ENCODE measurements at places on chromosomes 3 and 15.

GRCh38 chr3:168801794-168802193, 706.1 kb upstream of the GOLIM4 start:
- DNase-seq = no peak

GRCh38 chr3:106438887-106439286, 570.1 kb upstream of the CBLB start:
- no peak for DNase-seq

- no peak for DNase-seq
These were observed 996 bp upstream of the SLC28A1 start for GRCh38 chr15:84883466-84883865.

GRCh38 chr15:36251450-36251849, 328.0 kb upstream of the CDIN1 start:
- DNase-seq = no peak

DNA sequence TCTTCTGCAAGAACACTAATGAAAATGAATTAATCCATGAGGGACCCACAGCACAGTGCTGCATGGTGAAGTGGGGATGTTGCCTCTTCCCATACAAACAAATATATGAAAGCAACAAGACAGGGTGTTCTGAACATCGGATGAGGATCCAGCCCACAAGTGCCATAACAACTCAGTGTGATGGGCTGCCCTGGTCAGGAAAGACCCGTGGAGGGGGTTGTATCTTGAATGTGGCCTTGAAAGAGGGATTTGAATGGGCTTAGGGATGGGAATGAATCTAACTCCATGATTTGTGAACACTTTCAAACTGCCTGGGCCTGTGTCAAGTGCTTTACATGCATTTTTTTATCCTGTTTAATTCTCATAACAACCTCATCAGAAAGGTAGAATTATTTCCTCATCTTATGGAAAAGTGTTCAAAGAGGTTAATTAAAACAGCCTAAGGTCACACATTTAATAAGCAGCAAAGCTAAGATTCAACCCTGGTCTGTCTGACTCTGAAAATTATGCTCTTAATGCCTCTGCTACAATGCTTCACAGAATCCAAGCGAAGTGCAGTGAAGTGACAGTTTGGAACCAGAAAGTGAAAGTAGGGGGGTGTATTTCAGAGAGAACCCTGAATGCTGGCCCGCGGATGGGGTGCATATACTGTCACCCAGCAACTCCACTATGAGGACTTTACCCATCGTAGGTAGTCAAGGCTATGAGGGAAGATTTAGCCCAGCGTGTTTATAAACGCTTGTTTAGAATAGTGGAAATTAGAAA, 65.6 kb upstream of the HEG1 start:
- peak; percentile 60 for DNase-seq

DNA sequence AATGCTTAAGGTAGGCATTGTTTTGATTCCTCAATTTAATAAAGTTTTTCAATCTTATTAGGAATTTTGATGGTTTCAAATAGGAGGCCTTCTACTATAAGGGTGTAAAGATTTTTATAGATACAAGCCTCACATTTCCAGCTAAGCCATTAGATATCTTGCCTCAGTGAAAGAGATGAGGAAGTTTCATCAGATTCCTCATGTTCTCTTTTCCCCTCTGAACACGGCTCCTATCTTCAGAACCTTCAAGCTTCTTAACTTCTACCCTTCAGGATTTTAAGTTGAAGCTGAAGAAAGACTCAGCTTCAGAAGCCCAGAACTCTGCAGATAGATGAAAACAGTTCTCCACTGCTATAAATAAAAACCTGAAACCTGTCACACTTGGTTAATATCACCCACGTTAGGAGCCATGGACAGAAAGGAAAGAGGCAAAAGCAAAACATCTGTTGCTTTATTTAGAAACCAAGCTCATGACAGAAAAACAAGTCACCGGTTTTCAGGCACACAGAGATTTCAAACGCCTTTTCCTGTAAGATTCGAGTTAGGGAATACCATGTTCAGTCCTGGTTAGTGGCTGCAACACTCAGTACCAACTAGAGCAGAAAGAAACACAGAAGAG, 82.2 kb upstream of the GOLGA8B start:
- DNase-seq = no peak

DNA sequence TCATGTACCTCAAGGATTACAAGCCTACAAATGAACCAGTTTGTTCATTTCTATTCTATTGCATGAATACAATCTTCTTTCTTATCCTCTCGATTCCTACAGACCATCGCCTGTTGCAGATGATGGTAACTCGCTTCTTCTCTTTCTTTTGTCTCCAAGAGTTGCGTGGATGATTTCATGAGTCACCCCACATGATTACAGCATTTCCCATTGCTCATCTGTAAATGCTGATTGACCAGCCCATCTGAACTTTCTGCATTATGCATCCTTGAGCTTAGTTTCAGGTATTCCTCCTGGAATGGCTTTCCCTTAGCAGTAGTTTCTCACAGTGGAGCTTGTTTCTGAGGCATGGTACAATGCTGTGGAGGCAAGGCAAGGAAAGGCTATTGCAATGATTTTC, 109.6 kb upstream of the TOPAZ1 start:
- DNase-seq = no peak

GRCh38 chr3:77919244-77919643, 879.3 kb downstream of the ROBO2 start:
- DNase-seq = no peak

DNA sequence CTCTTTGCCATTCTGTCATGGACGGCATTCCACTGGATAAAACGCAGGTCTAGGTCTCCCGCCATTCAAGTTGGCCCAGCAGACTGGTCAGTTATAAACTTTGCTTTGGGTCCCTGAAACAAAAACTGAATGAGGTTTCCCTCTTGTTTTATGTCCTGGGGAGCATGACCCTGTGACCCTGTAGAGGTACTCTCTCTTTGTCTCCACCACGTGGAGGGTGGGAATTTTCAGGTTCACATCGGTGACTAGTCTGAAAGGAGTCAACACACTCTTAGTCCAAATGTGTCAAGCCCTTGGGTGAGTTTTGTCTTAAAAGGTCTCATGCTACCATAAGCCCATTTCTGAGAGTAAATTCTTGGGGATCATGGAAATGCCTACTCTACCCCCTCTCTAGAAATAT, 139.9 kb downstream of the PLCH1 start:
- DNase-seq = no peak

GRCh38 chr15:89419370-89419984, 76.9 kb downstream of the RHCG start:
- no peak for DNase-seq

GRCh38 chr15:41022487-41023090, 69.3 kb downstream of the CHAC1 start:
- DNase-seq = peak; percentile 21

DNA sequence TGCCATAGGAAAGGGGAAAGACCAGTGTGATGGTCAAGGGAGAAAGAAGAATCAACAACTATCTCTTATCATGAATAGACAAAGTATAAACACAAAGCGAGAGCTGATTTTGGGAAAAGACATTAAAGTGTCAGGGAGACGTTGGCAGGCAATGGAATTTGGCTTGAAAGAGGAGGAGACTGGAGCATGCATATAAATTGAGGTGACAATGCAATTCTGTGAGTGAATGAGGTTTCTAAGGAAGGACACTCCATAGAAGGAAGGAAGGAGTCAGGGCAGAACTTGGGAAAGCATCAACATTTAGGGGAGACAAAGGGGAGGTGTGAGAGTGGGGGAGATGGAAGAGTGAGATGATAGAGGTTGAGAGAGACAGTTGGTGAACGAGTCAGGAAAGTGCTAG, 543.0 kb upstream of the TBL1XR1 start:
- no peak for DNase-seq

DNA sequence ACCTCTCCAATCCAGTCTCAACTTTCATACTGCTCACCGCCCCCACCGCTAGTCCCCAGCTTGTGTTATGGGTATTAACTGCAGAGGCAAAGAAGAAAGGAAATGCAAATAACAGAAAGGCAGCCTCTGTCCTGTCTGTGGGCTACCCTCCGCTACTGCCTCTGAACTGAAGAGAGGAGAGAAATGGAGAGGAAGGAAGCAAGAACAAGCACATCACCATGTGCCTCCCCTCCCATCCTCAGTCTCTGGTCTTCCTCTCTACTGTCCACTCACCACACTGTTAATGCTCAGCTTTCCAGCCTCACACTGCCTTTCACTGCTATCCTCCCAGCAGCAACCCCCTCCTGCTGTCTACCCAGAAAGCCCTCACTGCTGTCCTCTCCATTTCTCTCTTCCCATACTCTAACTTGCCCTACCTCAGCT, 139.0 kb upstream of the SLC2A2 start:
- no peak for DNase-seq

DNA sequence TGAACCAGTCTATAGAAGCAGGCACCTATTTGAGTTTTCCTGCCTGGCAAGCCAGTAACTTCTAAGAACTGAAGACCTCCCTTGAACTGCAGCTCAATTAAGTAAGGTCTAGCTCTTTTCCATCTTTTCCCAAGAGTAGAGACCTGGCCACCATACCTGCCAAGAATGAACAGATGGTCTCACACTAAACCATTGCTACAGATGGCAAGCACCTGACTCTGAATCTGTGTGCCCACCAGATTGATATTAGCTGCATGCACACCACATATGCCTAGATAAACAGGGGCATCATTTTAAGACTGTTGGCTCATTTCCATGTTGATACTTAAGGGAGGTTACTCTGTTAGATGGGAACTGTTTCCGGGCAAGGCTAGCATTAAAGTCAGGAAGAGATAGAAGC, 34.8 kb upstream of the GSK3B start:
- no peak for DNase-seq

GRCh38 chr15:98840053-98840452, 167.5 kb downstream of the PGPEP1L start:
- DNase-seq = no peak

DNA sequence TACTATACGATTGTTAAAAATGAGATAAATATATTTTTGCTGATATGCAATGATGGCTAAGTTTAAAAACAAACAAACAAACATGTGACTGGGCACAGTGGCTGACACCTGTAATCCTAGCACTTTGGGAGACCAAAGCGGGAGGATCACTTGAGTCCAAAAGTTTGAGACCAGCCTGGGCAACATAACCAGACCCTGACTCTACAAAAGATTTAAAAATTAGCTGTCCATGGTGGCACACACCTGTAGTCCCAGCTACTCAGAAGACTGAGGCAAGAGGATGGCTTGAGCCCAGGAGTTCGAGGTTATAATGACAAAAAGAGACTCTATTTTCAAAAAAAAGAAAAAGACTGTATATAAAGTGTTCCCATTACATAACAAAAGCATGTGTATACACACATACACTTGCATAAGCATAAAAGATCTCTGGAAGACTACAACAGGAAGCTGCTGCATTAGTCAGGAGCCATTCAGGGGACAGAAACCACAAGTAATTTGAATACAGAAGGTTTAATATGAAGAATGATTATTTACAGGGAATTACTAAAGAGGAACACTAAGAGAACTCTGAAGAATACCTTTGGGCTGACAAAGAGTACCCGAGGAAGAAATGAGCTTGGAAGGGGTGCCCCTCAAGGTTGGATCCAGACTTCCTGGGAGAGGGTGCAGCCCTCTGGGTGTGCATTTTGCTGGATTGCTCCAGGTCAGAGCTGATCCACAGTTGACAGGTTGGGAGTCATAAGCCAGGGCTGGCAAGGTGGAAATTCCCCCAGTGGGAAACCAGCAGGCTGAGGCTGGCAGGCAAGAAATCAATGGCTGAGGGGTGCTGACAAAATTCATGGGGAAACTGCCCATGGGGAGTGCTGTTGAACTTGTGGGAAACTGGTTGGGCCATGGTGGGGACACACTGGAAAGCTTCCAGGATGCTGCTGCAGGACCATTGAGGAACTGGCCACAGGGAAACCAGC, 9.3 kb upstream of the TM4SF18 start:
- no peak for DNase-seq

GRCh38 chr3:114034787-114035545, 21.4 kb downstream of the CCDC191 start:
- DNase-seq = no peak

- no peak for DNase-seq
These were observed 50.9 kb downstream of the NRG4 start for GRCh38 chr15:75961331-75961730.

DNA sequence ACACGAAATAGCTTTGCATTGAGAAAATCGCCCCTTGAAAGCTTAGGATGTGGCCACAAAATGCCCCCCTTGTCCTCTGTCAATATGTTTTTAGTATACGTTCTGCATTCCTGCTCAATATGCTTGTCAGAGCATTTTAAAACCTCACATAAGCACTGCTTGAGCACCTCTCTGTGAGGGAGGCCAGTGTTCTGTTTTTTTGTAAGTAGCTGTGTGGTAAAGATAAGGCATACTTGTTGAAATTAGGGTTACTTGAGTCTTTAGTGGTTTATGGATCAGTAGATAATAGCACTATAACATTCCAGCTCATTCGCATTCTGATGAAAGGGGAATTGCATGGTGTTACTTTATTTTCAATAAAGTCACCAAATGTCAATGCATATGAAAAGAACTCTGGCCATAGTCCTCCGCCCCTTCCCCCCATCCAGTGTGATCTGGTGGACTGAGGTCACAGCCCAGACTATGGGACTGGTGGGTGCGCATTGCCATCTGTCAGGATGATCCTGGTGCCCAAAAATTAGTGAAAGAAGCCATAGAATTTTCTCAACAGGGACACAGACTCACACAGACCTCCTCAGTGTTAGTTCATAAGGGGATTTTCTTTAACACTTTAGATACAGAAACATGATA, 33.1 kb downstream of the IL1RAP start:
- DNase-seq = no peak

DNA sequence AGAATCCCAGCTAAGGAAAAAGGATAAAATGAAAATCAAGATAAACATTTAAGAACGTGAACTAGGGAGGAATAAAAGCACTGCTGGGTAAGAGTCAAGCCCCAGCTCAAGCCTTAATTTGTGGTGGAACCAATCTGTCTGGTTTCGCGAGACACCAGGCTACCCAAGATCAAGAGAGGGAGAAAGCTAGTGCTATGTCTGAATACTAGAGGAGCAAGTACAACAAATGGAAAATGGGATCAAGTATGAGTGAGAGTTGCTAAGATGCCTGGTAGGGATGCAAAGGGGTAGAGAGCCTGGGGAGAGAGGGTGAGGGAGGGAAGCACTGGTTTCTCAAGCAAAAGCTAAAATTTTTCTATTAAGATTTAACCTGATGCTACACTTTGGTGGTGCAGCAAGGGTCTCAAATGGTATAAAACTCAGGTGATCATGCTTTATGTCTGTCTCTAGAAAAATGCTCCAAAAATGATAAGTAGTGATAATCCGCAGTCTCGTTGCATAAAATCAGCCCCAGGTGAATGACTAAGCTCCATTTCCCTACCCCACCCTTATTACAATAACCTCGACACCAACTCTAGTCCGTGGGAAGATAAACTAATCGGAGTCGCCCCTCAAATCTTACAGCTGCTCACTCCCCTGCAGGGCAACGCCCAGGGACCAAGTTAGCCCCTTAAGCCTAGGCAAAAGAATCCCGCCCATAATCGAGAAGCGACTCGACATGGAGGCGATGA, 1.7 kb upstream of the SETD5 start:
- DNase-seq = no peak

DNA sequence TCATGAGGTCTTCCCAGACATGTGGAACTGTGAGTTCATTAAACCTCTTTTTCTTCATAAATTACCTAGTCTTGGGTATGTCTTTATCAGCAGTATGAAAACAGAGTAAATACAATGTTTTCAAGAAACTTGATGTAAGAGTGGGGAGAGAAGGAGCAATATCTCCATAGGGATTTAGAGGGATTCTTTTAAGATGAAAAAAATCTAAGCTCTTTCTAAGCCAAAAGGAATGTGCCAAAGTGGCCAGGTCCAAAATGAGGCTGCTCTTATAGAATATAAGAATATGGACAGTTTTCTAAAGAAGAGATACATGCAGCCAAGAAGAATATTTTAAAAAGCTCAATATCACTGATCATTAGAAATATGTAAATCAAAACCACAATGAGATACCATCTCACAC, 23.9 kb upstream of the RYK start:
- no peak for DNase-seq

Data from GM12878 (cell line).